ENCODE measurements at places on chromosomes 12 and 14.

DNA sequence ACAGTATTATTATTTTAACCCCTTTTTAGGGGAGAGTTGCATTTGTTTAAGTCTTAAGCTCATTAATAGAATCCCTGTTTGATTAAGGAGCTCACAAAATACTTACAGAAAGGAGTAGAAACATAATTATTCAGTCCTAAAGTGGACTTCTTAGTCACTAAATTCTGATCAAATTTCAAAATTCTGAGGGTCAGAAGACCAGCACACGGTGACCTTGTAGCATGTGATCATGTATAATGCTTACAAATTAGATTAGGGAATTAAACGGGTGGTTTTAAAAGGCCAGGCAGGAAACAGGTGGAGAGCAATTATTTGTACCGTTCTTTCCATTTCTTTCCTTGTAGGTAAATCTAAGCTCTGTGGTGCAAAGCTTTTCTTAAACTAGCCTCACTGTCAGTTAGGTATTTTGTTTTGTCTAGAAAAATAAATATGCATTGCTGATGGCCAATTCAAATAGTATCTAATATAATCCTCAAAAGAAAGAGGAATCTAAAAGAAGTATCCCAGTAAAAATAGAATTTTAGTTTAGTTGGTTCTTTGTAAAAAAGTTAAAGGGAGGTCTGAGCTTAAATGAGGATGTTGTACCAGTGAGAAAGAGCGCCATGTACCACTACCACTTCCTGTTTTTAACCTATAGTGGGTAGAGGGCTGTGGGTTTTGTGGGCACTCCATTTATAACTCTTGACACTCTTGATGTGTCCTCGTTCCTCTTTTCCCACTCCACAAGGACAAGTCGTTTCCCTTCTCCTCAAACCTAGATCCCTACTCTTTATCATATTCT is 51.1 kb downstream of the SLC38A1 start:
- DNase-seq, result peak; percentile 24

DNA sequence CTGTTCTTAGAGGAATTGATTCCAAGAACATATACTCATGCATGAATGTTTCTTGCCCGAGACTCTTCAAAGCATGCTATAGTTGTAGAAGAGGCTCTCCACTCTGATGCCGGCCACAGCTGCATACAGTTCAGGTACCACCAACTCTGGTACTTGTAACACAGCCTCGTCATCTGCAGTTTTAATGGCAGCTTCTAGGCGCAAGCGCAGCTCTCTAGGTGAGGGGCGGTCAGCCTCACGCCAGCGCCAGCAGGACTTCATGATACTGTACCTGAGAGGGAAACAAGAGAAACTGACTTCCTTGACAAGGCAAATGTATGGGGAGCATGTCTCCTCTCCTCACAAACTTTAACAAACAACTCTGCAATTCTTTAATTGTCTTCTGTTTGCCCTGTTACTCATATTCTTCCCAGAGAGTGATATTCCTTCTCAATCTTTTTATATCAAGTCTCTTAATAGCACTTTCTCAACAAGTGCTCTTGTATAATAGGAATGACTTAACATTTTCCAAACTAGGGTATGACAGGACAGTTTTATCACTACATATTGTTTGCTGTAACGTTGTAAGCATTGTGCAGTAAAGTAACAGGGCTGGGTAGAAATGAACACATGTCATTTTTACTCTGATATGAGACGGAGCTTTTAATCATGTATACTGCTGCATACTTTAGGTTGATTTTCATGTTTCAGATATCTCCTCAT is 6.8 kb upstream of the MAGOHB start:
- DNase-seq, result no peak

DNA sequence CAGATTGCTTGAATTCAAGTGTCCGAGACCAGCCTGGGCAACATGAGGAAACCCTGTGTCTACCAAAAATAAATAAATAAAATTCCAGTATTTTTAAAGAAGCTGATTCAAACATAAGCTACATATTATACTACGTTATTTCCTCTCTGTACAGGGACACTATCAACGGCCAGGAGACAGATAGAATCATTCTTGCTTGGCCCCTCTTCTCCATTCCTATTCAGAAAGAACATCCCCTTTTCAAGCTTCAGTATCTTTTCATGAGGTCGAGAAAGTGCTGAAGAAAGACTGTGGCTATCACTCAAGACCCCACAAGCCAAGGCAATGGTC is 314 bp upstream of the DHRS7 start:
- DNase-seq, result no peak

DNA sequence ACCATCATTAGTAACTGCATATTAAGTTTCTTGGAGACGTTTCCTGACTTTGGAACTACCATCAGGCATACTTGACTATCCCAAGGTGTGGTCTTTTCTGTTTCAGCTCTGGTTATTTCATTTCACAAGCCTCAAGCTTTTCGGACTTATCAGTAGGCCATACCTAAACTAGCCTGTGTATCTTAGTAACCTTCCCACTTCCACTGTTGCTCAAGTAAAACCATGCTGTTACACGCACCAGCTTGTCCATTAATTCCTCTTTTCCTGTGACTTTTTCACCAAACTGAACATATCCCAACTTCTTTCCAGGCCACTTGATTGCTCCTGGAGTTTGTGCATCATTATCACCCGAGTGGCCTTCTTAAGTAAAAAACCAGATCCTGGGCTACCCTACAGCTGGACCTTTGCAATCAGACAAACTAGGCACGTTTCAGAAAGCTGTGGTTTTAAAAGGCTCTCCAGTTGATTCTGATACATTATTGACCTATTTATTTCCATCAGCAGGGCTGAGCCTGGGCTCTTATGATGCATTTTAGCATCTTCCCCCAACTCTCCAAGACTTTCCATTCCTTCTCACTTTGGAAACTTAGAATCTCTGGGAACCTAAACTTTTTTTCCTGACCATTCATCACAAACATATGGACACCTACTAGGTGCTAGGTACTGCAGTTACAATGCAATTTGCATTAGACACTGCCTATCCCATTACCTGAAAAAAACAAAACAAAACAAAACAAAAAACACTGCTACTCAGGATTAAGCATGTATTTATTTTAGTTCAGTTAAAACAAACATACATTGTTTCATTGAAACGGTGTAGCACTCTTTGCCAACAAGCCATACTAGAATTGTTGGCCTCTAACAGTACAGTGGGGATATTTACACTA is 14.9 kb downstream of the SLC38A2 start:
- no peak for DNase-seq

DNA sequence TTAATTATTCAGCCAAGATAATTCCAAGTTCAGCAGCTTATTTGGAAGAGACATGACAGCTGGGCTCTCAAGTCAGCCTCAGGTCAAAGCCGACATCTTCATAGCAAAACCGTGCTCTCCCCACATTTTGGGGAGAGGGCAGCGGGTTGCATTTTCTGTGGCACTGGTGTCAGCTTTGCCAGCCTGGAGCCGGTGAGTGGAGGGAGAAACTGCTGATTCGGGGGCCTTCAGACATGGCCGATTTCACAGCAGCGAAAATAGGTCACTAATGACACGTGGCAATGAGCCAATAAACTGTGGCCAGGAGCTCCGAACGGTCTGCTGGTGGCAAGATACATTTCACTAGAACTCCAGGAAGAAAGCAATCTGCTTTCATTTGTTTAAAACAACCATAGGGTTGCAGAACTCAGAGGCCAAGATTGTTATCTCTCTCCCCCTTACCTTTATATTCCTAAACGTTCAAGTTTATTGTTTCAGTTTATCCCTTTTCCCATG is 173.2 kb downstream of the CAND1 start:
- no peak for DNase-seq

GRCh38 chr14:29851397-29851796 is 76.2 kb downstream of the PRKD1 start:
- no peak for DNase-seq

GRCh38 chr12:76471579-76471978 is 88.0 kb downstream of the OSBPL8 start:
- DNase-seq, result no peak

DNA sequence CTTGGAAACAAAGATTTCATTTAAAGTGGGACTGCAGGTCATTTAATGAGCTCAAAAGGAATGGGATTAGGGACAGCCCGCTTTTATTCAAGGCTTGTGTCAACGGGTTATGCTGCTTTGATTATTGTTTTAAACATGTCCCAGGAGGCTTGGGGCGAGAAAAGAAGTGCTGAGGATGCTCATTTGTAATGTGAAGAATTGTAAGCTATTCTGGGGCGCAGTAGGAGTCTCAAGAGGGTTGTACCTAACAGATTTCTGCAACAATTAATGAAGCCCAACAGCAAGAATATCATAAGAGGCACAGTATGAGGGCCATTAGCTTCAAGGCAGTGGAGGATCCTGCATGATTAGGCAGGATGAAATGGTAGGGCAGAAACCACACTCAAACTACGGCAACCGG is 122.5 kb downstream of the KTN1 start:
- DNase-seq, result no peak

GRCh38 chr12:44286336-44286735 is 450.5 kb downstream of the TMEM117 start:
- peak; percentile 10 for DNase-seq

DNA sequence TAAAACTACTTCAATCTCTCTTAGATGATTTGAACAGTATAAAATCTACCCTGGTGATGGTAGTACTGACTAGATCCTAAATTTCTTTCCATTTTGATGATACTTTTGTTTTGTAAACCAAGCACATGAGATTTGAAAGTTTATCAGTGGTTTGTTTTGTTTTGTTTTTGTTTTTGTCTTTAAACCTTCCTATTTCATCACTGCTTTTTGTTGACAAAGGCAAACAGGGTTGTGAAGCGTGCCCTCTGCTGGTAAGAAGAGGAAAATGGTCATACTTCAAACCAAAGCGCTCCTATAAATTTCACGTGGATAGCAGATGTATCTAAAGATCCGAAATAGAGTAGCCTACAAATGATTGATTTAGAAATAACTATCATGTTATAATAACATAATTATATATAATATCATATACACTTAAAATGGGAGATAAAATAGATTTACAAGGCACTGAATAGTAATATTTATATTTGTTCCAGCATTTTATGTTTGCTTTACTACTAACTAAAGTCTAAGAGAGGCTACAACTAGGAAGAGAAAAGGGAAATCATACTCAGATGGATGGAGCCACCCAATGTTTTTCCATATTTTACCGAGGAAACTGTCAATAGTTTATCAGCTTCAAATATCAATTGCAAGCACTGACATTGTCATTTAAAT is 254.0 kb upstream of the USP15 start:
- DNase-seq, result peak; percentile 69

- DNase-seq, result no peak
These were observed 19.0 kb upstream of the NDUFA12 start for GRCh38 chr12:95022477-95022876.

DNA sequence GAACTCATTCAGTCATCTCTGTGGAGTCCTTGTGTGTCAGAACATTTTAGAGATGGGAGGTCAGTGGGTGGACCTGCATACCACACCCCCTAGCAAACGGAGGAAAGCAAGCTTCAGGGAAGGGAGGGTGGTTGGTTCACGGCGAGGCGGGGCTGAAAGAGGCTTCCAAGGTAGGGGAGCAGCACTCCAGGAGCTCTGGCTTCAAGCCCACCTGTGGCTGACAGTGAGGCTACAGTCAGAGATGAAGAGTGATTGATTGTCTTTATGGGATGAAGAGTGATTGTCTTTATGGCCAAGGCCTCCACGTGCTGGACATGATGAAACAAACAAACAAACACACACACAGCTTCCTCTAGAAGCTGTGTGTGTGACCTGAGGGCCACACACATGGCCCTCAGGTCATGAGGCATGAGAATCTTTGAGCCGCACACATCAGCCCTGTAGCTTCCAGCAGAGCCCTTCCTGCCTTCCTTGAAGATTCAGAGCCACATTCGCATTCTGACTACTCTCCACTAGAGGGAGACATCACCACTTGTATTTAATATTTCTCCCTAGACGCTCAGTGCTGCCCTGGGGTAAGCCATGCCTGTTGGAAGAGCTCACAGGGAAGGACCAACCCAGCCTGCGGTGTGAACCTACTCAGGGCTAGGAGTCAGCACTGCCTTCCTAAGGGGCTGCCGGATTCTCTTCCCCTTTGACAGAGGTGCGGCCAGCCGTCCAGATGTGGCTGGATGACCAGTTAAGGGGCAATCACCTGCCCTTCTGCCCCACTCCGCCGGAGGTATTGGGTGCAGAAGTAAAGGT is 54.4 kb upstream of the KCNA1 start:
- DNase-seq, result peak; percentile 66

DNA sequence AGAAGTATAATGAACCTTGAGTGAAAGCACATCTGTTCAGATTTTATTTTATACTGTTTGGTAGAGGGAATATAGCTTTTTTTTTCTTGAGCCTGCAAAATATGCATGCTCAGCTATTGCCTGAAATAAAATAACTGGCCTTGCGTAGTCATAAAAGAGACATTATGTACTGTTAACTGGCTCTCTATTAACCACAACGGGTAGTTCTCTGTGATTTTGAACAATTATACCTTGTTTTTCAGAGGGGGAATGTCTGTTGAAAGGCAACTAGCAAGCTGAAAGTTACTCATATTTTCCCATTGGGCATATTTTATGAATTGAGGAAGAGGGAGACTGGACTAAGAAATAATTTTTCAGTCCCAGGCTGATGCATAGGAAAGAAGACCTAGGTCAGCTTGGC is 62.6 kb downstream of the FIGNL2 start:
- no peak for DNase-seq

DNA sequence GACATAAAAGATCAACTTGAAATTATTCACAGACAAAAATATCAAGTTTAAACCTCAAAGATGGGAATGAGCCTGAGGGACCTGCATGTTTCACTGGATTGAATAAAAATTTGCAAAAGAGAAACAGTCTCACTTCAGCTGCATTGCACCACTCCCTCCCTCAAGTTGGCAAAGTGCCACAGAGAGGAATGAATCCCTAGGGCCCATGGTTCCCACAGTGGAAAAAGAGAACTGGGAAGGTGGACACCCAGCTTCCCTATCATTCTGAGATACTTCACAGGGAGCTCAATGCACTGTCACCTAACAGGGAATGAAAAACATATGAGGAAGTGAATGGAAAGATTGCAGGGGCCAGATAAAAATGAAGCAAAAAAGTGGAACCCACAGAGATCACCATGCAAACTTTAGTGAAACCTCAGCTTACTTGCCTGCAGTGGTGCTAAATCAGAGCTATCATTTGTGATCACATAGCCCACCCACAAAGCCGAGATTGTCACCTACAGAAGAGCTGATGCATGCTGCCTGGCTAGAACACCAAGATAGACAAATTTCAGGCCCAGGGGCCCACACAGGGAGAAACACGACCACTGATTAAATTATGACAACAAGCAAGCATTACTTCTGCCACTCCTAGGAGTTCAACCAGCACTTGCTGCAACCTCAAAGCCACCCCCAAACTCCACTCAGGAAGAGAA is 911.3 kb downstream of the LRFN5 start:
- no peak for DNase-seq

GRCh38 chr14:102056694-102057442 is 30.0 kb downstream of the HSP90AA1 start:
- DNase-seq, result no peak

- DNase-seq, result no peak
These were observed 48.8 kb upstream of the ESRRB start for GRCh38 chr14:76326918-76327689.

- DNase-seq, result peak; percentile 34
These were observed 26.2 kb downstream of the PLXNC1 start for GRCh38 chr12:94174576-94174975.
